ENCODE measurements at places on chromosomes 13 and 19.

DNA sequence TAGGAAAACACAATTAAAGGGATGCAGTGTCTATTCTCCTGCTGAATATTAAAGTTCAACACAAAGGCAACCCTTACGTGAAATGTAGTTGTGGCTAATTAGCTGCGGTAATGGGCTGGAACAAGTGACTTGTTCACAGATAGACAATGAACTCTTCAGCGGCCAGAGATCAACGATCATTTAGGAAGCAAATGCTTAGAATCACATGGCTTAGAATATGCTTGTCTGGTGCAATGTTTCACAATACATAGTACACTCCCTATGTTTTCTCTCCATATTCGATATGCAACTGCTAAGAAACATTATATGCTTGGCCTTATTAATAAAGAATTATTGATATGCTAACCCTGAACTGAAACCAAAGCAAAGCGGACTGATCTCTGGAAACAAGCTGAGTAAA, 25.7 kb upstream of the MTUS2 start:
- DNase-seq = no peak

DNA sequence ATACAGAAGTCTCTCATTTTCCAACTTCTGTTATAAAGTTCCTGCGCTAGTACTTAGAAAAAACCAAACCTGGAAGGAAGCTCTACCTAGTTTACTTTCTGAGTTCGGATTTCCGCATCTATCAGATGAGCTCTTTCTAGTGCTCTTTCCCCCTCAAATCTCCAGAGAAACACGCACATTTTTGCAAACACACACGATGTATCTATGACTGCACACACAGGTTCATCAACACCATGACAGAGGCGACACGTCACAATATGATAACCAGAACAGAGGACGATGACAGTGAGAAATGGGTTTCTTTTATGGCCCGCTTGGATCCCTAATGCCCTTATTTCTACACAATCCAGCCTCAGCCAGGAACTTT, 629 bp upstream of the LRRC63 start:
- DNase-seq = no peak

- no peak for DNase-seq
Observed at GRCh38 chr13:60620611-60621395, 223.8 kb downstream of the TDRD3 start.

DNA sequence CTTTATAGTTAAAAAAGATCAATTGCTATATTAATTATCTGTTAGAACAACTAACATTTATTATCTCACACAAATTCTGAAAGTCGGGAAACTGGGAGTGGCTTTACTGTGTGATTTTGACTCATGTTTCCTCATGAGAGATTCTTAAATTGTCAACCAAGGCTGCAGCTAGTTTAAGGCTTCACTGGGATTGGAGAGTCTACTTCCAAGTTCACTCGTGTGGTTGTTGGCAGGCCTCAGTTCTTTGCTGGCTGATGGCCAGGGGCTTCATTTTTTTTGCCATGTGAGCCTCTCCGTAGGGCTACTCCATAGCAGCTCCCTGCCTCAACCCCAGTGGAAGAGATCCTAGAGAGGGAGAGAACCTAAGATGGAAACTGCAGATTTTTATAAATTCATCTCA, 24.5 kb upstream of the LPAR6 start:
- no peak for DNase-seq

- no peak for DNase-seq
Observed at GRCh38 chr19:7109678-7110289, 40.3 kb downstream of the ZNF557 start.

GRCh38 chr13:102984210-102984609, 82.0 kb downstream of the SLC10A2 start:
- DNase-seq = no peak

- no peak for DNase-seq
Observed at GRCh38 chr13:78603240-78603957, at the start of gene POU4F1. TSS of gene POU4F1 (minus strand) at chr13:78603552. CDS start at chr13:78603326, 226 bp downstream.

DNA sequence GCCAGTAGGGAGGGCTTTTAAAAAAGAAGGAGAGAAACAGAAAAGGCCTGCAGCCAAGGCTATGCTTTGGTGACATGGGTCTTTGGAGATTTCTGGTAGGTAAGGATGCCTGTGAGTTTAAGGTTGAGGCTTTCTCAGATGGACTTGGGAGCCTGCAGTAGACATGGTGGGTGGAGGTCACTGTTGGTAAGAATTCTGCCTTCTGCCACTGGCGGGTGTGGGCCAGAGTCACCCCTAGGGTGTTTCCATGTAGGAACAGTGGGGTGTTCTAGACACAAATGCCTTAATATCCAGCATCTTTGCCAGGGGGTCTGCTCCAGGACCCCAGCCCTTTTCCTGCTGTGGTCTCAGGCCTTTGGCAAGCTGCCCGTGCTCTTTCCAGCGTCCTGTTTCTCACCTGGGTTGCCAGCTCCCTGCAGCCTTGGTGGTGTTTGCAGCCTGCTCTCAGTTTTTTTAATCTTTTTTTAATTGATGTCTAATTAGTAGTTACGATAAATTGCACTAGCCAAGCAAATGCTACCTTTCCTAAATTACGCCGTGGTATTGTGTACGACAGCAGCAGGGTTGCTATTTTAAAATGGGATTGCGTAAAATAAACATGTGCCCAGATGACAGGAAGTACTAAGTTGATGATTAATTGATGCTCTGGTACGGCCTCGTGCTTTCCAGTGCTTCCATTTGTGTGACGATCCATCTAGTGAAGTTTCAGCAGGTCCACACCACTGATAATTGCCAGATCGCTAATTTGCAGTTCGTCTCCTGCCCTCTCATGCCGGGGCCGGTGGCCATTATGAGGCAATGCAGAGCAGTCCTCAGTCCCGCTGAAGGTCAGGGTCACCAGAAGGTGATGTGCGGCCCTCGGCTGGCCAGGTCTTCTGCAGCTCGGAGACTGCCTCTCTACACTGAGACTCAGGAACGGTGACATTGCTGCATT, 35.3 kb upstream of the NPAS1 start:
- no peak for DNase-seq

GRCh38 chr13:79393564-79394249, 12.3 kb downstream of the RBM26 start:
- no peak for DNase-seq

GRCh38 chr13:21970172-21970571, 299.3 kb downstream of the FGF9 start:
- DNase-seq = no peak

DNA sequence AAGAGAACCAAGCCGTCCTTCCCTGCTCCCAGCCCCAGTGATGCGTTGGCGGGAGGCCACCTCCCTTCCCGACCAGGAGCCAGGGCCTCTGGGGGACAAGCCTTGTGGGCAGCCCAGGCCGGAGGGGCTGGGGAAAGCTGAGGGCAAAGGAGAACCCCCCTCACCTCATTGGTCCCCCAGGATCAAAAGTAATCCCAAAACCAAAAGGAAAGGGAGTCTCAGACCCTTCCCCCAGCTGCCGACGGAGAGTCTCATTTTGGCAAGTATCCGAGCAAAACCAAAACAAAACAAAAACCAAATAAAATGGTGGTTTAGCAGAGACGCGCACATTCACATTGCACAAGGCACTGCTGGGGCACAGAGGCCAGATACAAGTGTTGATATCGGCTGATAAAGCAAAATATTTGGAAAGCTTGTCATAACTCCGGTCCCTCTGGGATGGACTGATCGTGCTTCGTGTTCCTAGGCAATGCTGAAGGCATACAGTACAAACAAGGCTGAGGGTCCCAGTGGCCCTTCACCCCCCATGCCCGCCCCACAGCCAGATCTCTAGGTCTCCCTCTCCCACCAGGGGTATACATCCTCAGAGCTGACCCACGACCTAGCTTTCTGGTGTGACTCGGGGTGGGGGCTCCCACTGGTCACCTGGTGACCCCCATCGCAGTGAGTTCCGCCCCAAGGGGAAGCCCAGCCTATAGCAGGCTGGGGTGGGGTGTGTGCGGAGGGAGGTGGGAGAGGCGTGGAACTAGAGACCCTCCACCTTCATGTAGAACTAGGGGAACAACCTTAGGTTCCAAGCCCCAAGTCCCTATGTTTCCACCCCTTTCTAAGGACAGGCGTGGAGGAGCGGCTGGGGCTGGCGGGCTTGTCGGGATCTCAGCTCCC, 2.1 kb downstream of the CEBPA start:
- DNase-seq = no peak

- peak; percentile 55 for DNase-seq
Observed at GRCh38 chr13:40069173-40070044, 413.9 kb downstream of the COG6 start.

GRCh38 chr19:3403489-3404323, 37.3 kb downstream of the NFIC start:
- no peak for DNase-seq

GRCh38 chr19:31330237-31330636, 19.0 kb downstream of the TSHZ3 start:
- DNase-seq = no peak

GRCh38 chr19:36605101-36605876, at the start of gene ZNF382:
TSS of gene ZNF382 (plus strand) at chr19:36605313. CDS start at chr19:36609915, 4,602 bp downstream.
- DNase-seq = peak; percentile 60

- DNase-seq = no peak
Observed at GRCh38 chr13:50071379-50071778, 56.1 kb downstream of the KCNRG start.

- no peak for DNase-seq
Observed at GRCh38 chr19:38744298-38744681, at the start of gene CAPN12. TSS of gene CAPN12 (minus strand) at chr19:38744474. CDS start at chr19:38744165, 309 bp downstream.

DNA sequence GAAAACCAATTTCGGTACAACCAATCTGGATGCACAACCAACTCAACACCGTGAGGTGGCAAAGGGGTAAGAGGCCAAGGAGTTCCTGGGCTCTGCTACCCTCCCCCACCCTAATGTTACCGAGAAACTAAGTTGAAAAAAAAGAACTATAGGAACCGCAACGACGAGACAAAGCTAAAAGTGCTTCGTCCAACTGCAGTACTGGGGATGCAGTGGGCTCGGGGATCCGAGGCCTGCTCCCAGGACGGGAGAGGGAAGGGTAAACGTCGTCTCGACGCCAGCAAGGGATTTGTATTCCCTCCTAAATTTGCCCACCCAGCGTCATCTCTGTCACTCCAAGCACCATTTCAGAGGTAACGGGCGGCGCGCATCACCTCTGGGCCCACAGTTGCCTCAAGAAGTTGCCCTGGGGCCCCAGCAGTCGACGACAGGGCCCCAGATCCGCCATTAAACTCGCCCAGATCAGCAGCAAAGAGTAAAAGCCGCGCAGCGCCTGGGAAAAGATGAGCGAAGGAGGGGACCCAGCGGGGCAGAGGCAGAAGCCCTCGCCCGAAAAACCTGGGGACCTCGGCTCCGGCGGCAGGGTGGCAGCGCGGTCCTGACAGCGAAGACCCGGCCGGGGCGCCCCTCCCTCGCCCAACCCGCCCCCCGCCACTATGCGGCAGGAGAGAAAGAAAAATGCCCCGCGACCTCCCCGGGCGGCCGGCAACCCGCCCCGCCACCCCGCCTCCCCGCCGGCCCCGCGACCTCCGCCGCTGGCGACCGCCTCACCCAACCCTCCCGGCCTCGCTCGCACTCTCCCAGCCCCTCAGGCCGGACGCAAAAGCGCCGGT, 752 bp downstream of the ZMYM5 start:
- peak; percentile 25 for DNase-seq

GRCh38 chr19:35757231-35757748, 461 bp upstream of the HSPB6 start:
- no peak for DNase-seq

GRCh38 chr13:51733374-51734298, 70.3 kb downstream of the DHRS12 start:
- DNase-seq = no peak

DNA sequence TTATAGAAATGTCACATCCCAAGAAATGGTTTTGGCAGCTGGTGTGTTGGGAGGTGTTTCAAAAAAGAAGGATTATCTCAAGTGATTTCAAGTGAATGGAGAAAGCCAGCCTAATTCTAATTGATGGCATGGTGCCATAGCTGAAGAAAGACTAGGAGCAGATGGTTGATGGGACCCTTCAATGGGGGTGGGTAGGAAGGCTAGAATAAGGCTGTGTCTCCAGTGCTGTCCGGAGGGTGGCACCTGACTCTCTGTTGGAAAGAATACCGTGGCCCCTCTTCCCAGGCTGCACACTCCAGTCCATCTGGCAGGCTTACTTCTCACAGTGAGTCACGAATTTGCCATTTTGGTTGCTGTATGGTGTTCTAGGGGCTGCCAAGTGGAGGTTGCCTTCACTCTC, 51.0 kb upstream of the GPR12 start:
- no peak for DNase-seq

- no peak for DNase-seq
Observed at GRCh38 chr13:45086484-45086883, 33.8 kb upstream of the GTF2F2 start.

GRCh38 chr13:30268673-30269072, 38.7 kb downstream of the KATNAL1 start:
- no peak for DNase-seq

GRCh38 chr13:52195401-52195837, 36.0 kb upstream of the NEK3 start:
- DNase-seq = peak; percentile 36

GRCh38 chr13:30004204-30004603, 153.8 kb upstream of the UBL3 start:
- DNase-seq = no peak

- no peak for DNase-seq
Observed at GRCh38 chr13:72473321-72473720, 254.1 kb downstream of the MZT1 start.

DNA sequence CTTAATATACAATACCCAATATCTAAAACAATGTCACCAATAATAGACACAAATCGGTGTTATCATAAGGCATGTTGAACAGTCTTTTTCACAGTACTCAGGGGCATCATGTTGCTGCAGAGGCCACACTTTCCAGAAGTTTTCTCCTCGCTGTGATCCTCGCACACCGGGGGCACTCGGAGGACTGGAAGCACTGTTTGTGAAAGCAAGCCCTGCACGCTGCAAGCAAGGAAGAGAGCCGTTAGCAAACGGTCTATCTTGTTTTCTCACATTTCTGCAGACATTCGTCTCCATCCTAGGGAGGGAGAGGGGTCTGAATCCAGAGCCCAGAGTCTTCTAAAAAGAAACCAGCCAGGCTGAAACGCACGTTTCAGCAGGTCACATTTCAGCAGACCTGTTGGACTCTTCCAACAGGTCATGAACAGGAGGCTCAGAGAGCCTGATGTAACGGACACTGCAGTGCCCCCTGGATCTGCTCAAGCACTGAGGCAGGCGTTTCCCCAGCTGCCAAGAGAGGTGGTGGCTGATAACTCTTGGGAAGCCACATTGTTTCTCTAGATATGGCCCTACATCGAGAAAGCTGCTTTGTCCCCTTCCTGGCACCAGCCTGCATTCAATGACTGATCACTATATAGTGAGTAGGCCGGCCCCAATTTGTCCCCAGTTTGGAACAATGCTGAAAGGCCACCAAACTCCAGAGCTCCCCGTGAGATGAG, 43.6 kb downstream of the RUBCNL start:
- no peak for DNase-seq

- no peak for DNase-seq
Observed at GRCh38 chr13:26722321-26722720, 38.3 kb downstream of the GPR12 start.

- DNase-seq = no peak
Observed at GRCh38 chr13:37899753-37900152, 30.2 kb upstream of the TRPC4 start.

DNA sequence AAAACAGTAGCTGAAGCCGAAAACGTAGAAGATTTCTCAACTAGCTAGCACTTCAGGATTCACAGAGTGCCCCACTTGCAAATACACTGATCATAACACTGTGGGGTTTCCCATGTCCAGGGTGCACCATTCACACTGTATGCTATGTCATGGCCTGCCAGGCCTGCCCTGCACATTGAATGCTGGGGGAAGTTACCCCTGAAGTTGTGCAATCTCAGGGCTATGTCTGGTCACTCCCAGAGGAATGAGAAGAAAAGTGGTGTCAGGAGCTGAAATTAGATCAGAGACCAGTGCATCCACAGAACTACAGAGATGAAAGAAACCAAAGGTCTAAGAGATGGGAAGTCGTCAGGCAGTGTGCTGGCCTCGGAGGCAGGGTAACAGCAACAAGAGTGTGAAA, 196.8 kb downstream of the RAP2A start:
- no peak for DNase-seq

- DNase-seq = no peak
Observed at GRCh38 chr13:101331731-101332130, 84.6 kb downstream of the NALCN start.
